ENCODE measurements at places on chromosomes 6 and 20. TPM values are rescaled to one million over a fixed set of nuclear protein-coding genes. Genes with fewer than 3 reads are reported as not detected.

ID4 gene
- total RNA-seq = 0.66 TPM

PAK5 gene
- total RNA-seq = not detected

GRCh38 chr6:100479179-100480035 is 14.7 kb upstream of the SIM1 start:
- DNase-seq = peak; percentile 74

ZSCAN23 gene
- total RNA-seq = 1.1 TPM

AARS2 gene
- 16.3 TPM for total RNA-seq

- peak; percentile 85 for DNase-seq
Measured at GRCh38 chr6:149834513-149835481, 29.4 kb downstream of the LRP11 start.

GRM1 gene
- total RNA-seq = 0.13 TPM

CST5 gene
- total RNA-seq = not detected

GRCh38 chr20:35893942-35894341 is 60.4 kb downstream of the SCAND1 start:
- no peak for DNase-seq

GRCh38 chr6:56699066-56699654 is 56.5 kb upstream of the DST start:
- no peak for DNase-seq

CCN6 gene
- not detected for total RNA-seq

RIPOR2 gene
- total RNA-seq = 3.9 TPM

GRCh38 chr6:154488802-154489437 is 21.6 kb downstream of the CNKSR3 start:
- no peak for DNase-seq

GRCh38 chr20:57573894-57574293 is 13.0 kb downstream of the PCK1 start:
- DNase-seq = peak; percentile 90

SNAI1 gene
- total RNA-seq = 30.7 TPM

DDO gene
- total RNA-seq = 0.43 TPM

FKBP1A gene
- 112 TPM for total RNA-seq

DNA sequence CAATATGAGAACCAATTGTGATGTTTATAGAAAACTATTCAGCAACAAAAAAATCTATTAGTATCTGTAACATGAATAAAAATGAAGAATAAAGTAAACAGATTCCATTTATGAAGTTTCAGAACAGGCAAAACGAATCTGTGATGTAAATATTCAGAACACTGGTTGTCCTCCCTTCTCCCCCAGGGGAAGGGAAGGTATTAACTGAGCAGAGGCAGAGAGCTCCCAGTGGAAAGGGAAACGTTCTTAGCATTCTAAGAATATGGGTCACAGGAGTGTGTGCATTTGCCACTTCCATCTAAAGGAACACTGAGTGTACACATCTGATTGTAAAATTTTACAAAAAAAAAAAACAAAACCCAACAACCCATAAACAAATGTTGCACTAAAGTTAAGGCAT is 23.1 kb downstream of the SPAG4 start:
- no peak for DNase-seq

EBF4 gene
- 5.2 TPM for total RNA-seq

EXOC2 gene
- 20.1 TPM for total RNA-seq

DNA sequence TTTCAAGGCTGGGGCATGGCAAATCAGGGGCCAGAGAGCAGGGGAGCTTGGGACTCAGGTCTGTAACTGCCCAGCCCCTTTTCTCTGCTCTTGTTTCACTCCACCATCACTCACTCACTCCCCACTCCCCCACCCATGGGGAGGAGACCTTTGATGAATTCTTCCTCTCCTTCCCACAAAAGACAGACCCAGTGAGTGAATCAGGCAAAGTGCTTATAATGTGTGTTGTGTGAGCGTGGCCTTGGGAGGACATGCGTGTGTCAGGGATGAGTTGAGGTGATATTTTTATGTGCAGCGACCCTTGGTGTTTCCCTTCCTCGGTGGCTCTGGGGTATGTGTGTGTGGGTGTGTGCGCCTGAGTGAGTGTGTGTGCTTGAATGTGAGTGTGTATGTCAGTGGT is 1.0 kb upstream of the CUL9 start:
- DNase-seq = no peak

PRDM13 gene
- not detected for total RNA-seq

- no peak for DNase-seq
Measured at GRCh38 chr20:40704828-40705227, 15.8 kb upstream of the MAFB start.

DNA sequence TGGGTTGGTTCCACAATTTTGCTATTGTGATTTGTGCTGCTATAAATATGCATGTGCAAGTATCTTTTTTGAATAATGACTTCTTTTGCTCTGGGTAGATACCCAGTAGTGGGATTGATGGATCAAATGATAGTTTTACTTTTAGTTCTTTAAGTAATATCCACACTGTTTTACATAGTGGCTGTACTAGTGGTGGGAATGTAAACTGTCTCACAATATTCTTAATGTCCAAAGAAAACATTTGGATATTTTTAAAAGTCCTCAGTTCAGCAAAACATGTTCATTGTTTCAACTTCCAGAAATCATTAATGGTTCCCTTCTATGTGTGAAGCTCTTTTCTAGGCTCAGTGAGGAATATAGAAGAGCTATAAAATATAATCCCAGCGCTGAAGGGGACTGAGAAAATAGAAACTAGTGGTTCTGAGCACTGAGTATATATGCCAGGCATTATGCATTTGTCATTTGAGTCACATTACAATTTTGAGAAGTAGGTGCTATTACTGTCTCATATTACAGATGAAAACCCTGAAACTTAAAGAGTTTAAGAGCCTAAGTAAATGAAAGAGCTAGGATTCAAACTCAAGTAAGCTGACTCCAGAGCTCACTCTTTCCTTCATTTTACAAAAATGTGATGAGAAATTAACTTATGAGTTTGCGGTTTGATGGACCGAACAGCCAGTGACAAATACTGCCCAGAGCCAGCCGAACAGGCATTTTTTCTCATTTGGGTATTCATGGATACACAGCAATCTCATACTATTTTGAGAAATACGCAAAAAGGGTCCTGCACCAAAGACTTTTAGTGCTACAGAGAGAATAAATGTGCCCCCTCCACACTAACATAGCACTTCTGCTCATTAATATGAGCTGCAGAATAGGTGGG is 250.1 kb downstream of the TBX18 start:
- DNase-seq = no peak

C20orf96 gene
- 2.3 TPM for total RNA-seq

CDH22 gene
- total RNA-seq = not detected

DNA sequence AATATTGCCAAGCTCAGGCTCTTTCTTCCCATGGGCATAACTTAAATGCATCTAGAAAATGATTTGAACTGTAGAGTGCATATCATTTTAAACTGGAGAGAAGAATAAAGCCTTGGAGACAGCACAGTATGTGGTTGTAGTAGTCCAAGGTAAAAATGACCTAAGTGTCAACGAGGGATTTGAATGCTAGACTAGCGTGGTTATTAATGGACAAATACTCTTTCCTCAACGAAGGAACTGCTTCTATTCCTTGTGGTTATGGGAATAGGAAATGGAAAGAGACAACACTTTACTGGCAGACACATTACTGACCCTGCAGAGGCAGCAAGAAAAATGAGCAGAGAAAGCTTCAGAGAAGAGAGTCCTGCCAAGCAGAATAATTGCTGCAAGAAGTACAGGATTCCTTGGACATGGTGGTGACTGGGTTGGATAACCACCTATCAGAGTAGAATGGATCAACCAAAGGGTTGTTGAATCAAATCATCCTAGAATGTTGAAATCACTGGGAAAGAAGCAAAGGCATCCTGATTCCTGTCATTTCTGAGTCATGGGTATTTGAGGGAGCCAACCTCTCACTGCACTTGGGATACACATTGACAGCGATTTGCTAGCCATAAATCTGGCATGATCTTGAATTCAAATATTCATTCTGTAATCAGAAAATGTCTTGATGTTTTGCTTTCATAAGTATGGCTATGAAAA is 258.1 kb upstream of the EPHA7 start:
- DNase-seq = no peak

DNA sequence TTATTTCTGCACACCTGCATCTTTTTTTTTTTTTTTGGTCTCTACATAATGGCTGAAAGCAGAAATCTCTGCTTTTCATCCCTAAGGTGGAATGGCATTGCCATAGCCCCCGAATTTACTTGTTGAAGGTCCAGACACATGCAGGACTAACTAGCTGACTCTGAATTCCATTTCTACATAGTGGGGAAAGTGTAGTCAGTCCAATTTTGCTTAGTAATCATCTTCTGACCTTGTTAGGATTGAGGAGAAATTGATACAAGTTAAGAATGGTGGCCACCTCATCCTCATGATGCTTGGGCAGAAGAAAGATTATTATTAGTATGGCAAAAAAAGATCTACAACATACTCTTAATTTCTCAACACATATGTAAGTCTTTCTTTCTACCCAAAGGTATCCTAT is 16.4 kb upstream of the FAM83B start:
- no peak for DNase-seq

DNA sequence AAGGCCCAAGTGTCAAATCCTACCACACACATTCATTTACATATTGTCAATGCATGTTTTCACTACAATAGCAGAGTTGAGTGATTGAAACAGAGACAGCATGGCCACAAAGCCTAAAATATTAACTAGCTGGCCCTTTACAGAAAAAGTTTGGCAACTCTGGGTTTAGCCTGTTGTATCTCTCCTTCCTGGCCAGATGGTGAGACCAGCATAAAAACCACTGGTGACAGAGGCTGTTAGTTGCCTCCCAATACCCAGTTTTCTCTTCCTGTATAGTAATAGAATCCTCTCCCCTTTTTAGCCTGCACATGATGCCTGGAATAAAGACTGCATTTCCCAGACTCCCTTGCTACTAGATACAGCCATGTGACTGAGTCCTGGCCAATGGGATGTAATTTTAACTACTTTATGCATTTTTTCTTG is 100.0 kb upstream of the TAB2 start:
- DNase-seq = no peak

DNA sequence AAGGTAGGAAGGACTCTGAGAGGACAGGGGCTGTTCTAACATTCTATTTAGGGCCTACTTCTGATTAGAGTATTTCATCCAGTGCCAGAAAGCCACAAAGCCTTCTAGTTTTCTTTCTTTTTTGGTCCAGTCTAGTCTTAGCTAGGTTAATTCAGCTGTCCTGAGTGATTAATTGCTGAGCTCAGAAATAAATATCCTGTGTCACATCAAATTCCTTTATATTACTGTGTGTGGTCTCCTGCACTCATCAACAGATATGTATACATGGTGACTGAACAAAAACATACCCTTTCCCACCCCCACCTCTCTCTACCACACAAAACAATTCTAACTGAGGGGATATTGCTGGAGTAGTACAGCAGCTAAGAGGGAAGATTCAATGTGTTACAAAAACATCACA is 601.5 kb upstream of the NRSN1 start:
- peak; percentile 58 for DNase-seq

DNA sequence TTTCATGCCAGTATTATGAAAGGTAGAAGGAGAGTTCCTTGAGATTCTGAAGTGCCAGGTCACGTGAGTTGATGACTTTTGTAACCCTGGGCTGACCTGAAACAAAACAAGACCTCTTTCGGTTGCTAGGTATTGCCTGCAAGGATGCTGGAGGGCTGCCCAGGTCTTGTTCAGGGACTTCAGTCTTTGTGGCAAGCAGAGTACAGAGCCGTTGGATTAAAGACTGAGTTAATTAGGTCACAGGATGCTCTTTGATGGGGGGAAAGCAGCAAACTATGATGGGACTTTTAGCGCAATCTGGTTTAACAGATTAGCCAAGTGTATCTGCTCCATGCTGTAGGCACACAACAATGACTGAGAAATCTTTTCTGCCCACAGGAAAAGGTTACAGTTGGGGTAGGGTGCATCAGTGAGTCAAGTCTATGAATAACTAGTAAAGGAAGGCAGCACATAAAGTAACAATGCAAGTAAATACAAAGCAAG is 12.8 kb upstream of the ELOVL5 start:
- DNase-seq = no peak

DNA sequence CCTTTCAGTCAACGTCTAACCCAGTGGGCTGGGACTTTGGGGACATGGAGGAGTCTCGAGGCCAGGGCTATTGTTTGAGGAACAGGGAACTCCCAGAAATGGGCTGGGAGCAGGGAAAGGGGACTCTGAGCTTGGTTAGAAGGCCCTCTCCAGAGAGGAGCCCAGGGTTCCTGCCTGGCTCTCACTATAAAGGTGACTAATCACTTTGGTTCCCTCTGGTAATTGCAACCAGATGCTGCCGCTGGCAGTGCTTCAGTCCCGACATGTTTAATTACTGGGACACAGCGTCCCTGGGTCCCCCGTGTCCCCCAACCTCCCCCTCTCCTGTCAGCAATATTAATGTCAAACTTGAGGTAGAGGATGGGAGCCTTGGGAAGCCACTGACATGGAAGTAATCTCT is 5.0 kb upstream of the GDF5 start:
- DNase-seq = no peak

DNA sequence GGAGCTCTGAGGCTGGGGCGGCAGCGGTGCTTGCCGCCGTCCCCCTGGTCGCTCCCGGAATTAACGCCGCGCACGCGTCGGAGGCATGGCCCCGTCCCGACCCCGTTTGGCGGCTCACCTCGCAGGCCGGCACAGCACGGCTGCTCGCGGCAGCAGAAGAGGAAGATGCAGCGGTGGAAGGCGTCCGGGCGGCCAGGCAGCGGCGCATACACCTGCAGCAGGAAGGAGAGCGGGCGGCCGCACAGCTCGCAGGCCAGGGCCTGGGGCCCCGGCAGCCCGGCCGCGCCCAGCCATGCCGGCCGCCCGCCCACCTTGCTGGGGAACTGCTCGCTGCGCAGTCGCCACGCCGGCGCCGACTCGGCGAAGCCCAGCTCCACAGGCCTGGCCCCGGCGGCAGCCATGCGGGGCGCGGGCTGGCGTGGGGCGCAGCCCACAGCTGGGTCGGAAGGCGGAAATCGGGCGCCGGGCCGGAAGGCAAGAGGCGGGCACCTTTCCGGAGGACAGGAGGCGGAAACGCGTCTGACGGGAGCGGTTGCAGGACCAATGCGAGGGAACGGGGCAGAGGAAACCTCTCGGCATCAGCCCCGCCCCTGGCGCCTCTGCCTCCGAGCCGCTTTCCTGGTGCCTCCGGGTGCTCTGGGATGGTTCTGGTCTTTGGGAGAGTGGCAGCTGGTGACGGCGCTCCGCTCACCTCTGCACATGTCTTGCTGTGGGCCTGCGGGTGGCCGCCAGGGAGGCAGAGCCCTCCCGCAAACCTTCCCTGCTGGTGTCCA is at the start of gene PDCD2:
Gene PDCD2 (minus strand): TSS at position 457 of the 773 bp plus-strand sequence. CDS start 56 bp downstream, at position 401.
- DNase-seq = peak; percentile 93

GRCh38 chr6:53493635-53494025 is 51.3 kb downstream of the GCLC start:
- DNase-seq = no peak

- no peak for DNase-seq
Measured at GRCh38 chr6:38460186-38460585, 179.5 kb downstream of the BTBD9 start.

- no peak for DNase-seq
Measured at GRCh38 chr6:145669627-145670034, 65.7 kb downstream of the EPM2A start.

DNA sequence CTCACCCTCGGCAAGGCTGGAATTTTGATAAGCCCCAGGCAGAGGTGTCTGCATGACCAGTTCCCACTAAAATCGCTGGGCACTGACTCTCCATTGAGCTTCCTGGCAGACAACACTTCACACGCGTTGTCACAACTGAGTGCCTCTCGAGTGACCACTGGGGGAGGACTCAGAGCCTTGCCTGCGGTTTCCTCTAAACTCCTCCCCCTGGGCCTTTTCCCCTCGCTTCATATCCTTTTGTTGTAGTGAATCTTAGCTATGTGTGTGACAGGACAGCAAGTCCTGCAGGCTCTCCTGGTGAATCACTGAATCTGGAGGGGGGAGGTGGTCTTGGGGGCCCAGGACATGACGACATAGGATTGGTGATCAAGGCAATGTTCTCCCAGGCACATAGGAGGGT is 670.8 kb downstream of the PRKN start:
- DNase-seq = peak; percentile 38
